Stimulated activated CD4-positive, alpha-beta T cell treated with anti-CD3 and anti-CD28 coated beads, Interleukin-1b, Interleukin-23, amount 100 ng/mL, for 1 hour (primary cell): ENCODE measurements at places on chromosomes 3 and 15.

GRCh38 chr3:187746442-187747281, 1.4 kb upstream of the BCL6 start:
- no peak for DNase-seq

DNA sequence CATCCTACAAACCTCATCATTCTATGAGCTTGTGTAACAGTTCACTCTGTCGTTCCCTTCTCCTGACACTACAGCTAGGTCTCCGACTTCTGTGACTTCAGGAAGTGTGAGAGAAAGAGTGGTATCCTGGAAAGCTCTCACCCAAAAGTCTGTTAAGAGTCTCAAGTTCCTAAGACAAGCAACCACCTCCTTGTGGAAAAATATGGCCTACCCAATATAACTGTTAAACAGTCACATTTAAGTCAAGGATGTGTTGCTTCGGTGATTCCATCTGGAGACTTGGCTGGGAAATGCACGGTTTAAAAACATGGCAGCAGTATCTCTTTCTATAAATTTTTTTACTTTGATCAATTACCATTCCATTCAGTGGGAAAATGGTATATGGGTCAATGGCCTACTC, 13.8 kb downstream of the FEZF2 start:
- DNase-seq = no peak

DNA sequence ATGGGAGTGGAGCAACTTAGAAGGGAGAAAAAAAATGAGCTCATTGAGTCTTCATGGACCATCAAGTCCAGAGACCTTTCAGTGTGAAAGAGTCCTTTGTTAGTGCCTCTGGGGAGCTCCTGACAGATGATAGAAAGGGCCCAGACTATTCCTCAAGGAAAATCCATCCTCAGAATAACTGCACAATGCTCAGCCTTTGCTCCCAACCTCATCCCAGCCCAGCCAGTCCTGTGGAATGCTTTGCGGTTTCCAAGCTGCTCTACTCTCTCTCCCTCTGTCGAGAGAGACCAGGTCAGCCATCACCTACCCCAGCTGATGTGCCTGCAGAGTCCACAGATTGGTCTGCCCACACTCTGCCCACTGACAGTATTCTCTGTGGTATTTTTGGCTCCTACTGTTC, 406.2 kb downstream of the MFSD1 start:
- DNase-seq = no peak

GRCh38 chr3:176208283-176208682, 989.0 kb downstream of the TBL1XR1 start:
- no peak for DNase-seq

DNA sequence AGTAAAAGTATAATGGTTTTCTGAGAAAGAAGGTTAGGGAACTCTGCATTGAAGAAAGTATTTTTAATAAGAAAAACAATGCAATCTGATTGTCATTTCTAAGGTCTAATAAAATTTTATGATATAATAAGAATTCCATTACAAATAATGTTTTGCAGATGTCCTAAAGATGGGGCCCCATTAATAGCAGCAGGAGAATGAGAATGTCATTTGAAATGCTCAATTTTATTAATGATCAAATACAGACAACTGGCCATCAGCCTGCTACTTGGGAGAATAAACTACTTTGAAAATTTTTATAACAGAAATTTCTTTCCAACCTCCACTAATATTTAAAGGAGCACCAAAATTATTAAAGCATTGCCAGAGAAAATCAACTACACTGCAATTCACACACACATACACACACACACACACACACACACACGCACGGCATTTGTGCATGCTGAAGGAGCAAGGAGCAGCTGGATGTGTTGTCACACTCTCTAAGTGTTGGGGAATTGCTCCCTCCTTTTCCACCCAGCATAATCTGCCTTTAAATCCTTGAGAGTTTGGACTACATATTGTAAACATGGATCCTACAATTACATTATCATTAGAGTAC, 109.5 kb downstream of the THRB start:
- DNase-seq = no peak

GRCh38 chr3:127847236-127847720, 25.0 kb upstream of the MGLL start:
- no peak for DNase-seq

DNA sequence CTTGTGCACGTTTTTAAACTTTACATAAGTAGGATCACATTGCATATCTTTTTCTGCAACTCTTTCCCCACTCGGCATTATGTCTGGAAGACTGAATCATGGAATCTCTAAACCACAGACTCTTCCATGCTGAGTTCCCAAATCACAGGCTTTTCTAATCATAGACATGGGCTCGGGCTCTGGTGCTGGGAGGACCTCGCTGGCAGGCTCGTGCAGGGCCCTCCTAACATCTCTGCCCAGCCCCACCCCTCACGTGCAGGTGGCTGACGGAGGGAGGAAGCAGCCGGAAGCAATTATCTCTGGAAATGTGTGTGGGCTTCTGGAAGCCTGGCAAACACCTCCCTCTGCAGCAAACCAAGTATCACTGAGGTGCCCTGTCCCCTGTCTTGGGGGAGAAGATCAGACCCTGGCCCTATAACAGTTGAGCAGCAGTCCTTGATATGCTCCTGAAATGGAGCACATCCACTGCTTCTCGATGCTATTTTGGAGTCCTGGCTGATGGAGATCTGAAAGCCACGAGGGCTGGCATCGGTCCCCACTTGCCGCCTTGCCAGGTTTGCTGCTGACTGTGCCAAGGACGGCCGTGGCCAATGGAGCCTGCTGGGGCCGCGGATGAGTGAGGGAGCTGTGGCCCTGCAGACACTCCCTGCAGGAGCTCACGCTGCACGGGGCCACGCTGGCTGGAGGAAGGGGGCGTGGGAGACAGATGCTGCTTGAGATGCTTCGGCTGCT, 4.4 kb upstream of the IQSEC1 start:
- DNase-seq = no peak

DNA sequence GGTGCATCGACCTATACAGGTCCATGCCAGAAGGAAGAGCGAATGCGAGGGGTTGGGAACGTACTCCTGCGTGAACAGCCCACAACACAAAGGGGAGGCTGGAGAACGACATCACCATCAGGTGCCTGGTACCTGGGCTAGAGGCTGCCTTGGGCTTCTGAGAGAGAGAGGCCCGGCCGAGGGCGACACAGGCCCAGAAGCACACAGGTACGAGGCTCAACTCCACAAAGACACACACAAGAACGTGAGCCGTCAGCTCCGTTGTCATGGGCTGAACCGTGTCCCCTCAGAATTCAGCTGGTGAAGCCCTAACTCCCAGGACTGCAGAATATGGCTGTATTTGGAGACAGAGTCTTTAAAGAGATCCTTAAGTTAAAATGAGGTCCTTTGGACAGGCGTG, 134.3 kb downstream of the ATP10A start:
- no peak for DNase-seq

DNA sequence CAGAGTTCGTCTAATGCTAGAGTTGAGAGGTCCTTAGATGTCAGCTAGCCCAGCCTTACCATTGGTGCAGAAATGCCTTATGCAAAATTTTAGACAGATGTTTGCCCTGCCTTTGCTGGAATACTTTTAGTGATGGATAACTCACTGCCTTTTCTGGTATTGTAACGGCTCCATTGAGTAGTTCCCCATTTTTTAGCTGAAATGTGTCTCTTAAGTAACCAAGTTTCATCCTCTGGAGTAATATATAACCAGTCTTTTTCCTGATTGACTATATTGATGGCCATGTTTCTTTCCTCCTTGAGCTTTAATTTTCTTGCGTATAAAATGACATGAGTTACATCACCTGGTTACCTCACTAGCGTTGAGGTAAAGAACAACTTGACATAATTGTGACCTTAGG, 45.0 kb downstream of the SNRK start:
- no peak for DNase-seq

- DNase-seq = no peak
Measured at GRCh38 chr3:186255703-186256331, 106.2 kb downstream of the DGKG start.

- no peak for DNase-seq
Measured at GRCh38 chr3:115590873-115591272, 32.4 kb upstream of the GAP43 start.

- no peak for DNase-seq
Measured at GRCh38 chr15:88011533-88011932, 245.0 kb downstream of the NTRK3 start.

DNA sequence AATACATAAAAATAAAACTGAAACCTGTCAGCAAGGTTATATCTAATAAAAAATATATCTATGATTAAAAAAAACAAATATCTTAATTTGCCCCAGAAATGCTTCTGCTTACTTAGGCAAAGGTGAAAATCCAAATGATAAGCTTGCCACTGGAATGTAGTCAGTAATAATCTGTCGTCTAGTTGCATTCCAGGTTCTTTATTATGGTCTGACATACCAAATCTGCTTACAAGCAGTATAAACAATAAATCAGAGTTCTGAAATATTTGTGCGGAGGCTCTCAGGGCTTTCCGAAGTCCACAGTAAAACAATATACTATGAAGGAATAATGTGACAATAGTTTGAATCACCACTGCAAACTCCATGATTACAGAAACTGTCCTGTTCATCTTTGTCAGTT, 1133.5 kb downstream of the ROBO1 start:
- no peak for DNase-seq

GRCh38 chr15:66092053-66093016, 161.2 kb downstream of the MEGF11 start:
- no peak for DNase-seq

- no peak for DNase-seq
Measured at GRCh38 chr3:134282659-134283047, 32.0 kb upstream of the RYK start.

DNA sequence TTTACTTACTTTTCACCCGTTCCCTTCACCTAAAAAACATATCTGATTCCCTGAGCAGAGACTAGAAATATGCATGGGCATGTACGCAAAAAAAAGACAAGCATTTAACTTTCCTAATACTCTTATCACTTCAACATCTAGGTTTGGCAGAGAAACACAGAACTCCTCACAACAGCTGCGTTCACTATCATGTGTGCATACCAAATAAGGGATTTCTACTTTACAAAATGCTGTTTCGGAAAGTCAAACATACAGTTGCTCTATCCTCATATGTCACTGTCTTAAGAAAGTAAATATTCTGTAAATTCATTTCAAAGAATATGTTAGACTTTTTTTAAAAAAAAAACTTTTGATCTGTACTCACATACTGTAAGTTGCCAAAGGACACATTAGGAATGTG, 65.1 kb upstream of the CBLB start:
- DNase-seq = no peak
